ENCODE measurements at places on chromosomes 6 and 20.

DNA sequence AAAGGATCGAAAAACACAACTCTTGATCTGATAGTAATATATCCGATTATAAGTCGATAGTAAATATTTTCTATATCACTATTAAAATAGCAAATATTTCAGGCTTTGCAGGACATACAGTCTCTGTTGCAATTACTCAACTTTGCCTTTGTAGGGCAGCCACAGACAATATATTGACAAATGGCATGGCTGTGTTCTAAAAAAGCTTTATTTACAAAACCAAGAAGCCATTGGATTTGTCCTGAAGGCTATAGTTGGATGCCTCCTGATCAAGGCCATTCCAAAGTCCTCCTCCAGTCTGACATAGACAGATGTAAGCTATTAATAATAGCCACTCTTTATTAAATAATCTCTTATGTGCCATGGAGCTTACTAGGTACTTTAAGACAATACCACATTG, 5.9 kb downstream of the OCSTAMP start:
- no peak for DNase-seq

- no peak for DNase-seq
Observed at GRCh38 chr20:8076306-8077136, 55.5 kb upstream of the PLCB1 start.

DNA sequence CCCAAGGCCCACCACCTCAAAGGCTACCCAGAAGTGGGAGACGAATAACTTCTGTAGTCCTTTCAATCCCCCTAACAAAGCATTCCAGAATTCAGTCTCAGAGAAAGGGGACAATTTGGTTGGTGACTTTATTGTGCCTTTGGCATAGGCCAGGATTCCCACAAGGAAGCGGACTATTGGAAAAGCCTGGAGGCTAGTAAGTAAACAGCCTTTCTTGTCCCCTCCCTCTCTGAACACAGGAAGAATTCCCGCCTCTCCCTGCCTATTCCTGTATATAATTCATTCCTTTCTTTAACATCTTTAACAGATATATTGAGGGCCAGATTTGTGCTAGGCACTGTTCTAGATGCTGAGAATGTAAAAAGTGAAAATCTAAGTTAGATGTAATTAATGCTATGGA, 36.1 kb downstream of the RNF8 start:
- DNase-seq: no peak

DNA sequence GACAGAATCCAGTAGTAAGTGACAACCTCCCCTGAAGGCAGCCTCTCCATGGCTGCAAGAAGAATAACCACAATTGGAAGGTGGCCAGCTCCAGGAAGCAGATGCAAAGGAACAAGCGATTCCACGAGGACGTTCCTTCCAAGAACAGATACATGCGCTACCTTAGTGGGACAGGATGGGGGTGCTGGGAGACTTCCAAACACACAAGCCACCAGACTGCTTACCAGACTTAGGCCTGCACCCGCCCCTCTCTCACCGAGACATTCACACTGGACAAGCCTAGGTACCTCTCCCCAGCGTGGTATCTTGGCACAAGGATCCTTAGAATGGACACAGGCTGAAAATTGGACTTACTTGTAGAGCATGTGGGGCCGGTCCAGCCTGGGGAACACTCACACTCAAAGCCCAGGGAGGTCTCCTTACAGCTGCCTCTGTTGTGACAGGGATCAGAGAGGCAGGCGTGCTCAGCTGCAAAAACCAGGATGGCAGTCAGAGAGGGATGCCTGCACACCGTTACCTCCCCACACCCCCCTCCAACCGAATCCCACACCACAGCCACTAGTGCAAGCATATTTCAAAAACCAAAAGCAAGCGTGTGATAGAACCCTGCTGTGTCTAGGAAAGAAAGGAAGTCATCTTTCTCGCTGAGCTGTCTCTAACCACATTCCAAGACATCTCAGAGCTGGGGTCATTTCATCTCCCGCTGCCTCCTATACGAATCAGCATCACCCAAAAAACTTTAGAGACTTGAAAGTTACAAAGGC, 22.4 kb downstream of the JAG1 start:
- no peak for DNase-seq

DNA sequence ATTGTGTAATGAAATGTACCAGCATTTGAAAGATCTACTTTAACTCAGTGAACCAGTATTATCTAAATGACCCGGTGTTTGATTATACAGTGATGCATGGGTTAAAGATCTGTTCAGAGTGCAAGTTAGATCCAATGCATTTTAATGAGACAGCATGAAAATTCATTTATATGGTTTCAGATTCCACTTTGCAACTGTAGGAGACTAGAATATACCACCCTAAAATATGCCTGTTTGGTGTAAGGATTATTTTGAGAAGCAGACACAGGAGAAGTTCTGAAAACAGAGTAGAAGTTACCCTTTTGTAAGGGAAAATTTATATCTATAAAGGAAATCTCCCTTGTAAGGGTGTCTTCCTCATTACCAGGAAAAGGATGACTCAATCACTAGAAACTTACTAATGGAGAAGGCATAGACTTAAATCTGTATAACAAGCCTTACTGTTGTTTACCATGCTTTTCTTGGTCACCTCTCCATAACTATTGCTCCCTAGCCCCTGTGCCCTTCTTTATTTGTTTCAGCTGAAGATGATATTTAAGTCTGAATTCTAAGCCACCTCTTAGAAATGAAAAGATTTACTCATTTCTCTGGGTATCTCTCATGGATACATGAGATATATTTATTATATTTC, 105.4 kb downstream of the NCOA3 start:
- no peak for DNase-seq

DNA sequence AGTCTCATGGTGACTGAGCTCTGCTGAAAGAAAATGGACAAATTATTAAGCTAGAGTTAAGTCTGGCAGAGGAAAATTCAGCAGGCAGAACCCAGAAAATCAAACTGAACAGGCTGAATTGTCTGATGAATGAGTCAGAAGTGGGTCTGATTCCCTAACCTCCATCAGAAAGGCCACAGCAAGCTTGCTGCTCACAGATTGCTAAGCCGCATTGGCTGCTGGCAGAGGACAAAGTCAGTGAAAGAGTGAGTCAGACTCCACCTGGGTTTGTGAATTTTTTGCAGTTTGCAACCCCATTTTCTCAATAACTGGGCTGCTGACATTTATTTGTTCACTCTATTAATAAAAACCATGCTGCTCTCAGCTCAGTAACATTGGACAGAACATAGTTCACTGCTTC, 191.3 kb downstream of the EPM2A start:
- DNase-seq: no peak

DNA sequence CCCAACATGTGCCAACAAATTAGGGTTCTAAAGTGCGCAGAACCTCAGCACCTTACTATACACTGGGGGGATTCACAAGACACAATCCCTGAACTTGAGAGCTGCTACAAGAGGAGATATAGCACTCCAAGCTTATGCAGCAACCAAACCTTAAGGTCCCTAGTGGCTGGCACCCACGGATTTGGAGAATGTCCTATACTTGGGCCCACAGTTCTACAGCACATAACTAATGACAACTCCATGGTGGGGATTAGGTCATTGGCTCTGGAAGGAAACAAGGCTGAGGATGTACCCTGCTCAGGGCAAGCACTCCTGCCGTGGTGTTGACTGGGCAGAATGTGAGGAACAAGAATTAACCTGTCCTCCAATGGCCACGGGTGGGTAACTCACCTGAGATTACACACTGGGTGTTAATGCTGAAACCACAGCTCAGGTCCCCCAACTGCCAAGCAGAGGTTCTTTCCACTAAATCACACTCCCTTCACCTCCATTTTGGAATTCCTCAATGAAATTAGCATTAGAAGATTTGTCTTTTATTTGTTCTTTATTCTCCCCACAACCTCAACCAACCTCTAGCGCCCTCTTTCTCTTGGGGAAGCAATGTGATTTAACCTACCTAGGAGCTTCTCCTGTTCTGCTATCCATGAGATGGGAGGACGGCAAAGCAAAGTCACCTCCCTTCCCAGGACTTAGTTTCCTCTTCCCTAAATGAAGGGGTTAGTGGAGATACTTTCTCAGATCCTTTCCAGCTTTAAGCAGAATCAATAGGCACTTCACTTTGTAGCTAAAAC, 32.0 kb downstream of the TRERF1 start:
- no peak for DNase-seq

DNA sequence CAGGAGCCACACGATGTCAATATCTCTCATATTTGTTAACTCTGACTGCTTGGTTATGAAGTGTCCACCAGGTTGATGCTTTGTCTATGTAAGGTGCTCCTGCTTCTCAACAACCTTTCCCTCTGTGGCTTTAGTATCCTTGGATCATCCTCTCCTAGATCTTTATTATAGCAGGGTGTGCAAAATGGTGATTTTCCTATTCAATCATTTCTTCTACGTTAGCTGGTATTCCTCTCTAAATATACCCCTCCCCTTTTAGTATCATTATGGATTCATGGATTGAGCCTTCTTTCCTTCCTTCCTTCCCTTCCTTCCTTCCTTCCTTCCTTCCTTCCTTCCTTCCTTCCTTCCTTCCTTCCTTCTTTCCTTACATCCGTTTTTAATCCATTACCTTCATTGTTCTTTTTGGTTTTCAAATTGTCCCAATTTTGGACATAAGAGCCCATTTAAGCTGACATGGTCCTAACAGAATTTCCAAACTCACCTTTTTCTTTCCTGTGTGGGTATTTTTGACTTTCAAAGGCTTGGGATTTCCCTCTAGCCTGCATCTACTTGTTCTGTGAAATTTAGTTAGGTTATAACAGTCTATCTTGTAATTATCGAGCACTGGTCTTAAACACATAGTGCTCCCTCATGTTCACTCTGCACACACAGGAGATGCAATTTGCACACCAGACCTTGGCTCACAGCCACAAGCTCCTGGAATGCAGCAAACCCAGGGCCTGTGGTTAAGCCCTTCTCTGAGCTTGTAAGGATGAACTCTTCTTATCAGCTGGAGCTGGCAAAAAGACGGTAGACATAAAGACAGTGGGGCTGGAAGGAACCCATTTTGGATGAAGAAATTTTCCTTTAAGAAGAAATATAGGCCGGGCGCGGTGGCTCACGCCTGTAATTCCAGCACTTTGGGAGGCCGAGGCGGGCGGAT, 109.9 kb downstream of the SLC24A3 start:
- no peak for DNase-seq

Data from hematopoietic multipotent progenitor cell treated with erythropoietin and hydrocortisone succinate and interleukin-3 and kit ligand, for 17 days (in vitro differentiated cells).